ENCODE measurements at places on chromosomes 7 and 10.
A peak's percentile ranks its signal among the peaks of the same experiment; 100 is the strongest.

DNA sequence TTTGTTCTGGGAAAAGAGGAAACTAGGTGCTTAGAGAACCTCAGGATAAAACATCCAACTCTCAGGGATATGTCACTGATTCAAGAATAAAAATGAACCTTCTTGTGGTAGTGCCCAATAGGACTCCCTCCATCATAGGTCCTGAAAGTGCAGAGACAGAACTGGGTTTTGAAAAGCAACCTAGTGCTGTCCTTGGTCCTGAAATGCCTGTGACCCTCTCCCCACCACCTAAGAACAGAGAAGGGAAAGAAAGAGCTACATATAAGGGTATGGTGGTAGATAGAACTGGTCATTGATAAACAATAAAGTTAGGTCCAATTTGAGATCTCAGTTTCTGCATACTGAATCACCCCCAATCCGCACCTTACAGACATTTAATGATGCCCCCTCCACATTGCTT is 953.3 kb downstream of the XPNPEP1 start:
- no peak for DNase-seq

DNA sequence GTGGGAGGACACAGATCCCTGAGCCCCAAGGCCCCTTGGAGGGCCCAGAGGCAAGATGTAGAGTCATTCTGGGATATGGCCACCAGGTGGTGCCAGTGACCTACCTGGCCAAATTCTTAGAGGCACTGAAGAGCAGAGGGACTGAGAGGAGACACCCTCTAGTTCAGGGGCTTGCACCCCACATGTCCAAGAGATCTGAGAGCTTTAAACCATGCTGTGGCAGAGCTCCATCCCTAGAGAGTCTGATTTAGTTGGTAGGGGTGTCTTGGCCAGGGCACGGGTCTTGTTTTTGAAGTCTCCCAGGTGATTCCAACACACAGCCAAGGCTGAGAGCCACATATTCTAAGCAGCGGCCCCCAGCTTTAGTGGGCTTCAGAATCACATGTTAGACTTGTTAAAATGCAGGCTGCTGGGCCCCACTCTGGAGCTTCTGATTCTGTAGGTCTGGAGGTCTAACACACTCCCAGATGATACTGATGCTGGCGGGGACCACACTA is 52.5 kb downstream of the PRF1 start:
- peak; percentile 67 for DNase-seq

DNA sequence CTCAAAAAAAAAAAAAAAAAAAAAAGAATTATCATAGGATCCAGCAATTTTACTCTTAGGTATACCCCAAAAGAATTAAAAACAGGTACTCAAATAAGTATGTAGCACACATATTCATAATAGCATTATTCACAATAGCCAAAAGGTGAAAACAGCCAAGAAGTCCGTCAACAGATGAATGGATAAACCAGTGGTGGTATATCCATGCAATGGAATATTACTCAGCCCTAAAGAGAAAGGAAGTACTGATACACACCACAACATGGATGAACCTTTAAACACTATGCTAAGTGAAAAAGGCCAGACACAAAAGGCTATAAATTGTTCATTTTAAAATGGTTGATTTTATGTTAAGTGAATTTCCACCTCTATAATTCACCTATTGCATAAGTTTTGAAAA is 804.8 kb upstream of the AUTS2 start:
- no peak for DNase-seq

GRCh38 chr7:65239707-65240352 is 133.8 kb upstream of the ZNF92 start:
- DNase-seq = peak; percentile 28

DNA sequence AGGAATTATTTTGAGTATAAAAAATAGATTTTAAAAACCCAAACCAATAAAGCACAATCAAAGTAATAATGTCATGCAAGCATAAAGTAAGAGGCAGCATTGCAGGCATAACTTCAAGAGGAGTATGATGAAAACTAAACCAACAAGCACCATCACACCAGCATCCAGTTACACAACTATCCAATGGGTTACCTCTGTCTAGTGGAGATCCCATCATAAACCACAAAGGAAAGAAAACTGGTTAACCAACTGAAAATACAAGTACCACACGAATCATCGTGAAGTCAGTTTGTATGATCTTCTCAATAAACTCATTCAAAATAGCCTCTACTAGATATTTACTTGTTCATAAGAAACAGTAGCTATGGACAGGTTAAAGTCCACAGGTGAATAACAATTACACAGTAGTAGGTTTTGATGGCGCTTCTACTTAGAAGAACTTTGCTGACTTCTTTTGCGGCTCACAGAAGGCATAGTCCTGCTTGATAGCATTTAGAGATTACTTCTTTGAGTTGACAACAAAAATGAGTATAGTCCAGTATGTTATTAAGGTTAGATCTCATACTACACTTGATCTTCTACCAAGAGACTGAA is 116.6 kb downstream of the MICU1 start:
- no peak for DNase-seq

All from SK-MEL-5 (cell line).